Camera-type eye (tissue), 1 donor: ENCODE measurements at places on chromosomes 1 and 21. TPM values are rescaled to one million over a fixed set of nuclear protein-coding genes. Genes with fewer than 3 reads are reported as not detected.

The DISP3 gene
- total RNA-seq = 30.2 TPM

The ZNF593OS gene
- total RNA-seq = 41.3 TPM

The KISS1 gene
- total RNA-seq = not detected

The SLC25A33 gene
- total RNA-seq = 8.9 TPM

The PADI1 gene
- total RNA-seq = 0.33 TPM

The FLG2 gene
- total RNA-seq = 0.88 TPM

The ERG gene
- total RNA-seq = 13.6 TPM

The CELA3B gene
- not detected for total RNA-seq

The ANKRD34A gene
- total RNA-seq = 1.2 TPM

The FMO3 gene
- 0.49 TPM for total RNA-seq

The LCE2A gene
- not detected for total RNA-seq

The CEP85 gene
- 27.4 TPM for total RNA-seq

The GUCA2B gene
- total RNA-seq = not detected
